ENCODE measurements at places on chromosomes 13 and 19.

DNA sequence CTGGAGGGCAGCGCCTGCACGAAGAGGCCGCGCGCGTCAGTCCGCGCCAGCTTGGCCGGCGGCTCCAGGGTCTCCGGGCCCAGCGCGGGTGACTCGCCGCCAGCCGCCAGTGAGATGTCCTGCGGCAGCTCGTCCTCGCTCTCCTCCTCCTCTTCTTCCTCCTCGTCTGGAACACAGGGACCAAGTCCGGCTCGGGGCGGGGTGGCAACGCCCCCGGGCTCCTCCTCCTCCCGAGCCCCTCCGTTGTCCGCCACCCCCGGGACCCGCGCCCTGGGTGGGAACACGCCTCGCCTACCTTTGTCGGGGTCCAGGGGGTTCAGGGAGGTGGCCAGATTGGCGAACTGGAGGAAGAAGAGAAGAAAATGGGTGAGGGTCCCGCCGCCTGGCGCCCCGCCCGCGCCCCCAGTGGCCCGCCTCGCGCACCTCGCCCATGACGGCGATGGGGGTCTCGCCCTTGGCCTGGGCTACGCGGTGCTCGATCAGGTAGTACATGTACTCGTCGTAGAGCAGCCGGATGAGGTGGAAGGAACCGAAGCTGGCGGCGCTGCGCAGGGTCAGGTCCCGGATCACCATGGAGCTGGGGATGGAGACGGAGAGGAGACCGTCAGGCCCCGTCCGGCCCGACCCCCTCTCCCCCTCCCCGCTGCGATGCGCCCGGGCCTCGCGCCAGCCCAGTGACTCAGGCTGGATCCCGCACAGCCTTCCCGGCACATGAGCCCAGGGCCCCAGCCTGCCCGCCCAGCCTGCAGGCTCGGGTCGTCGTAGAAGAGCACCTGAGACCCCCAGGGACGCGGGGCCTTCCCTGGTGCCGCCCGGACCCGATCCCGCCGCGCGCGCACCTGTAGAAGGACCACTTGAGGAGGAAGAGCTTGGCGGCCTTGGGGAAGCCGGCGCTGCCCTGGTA, 10.6 kb downstream of the DCAF15 start:
- no peak for DNase-seq

DNA sequence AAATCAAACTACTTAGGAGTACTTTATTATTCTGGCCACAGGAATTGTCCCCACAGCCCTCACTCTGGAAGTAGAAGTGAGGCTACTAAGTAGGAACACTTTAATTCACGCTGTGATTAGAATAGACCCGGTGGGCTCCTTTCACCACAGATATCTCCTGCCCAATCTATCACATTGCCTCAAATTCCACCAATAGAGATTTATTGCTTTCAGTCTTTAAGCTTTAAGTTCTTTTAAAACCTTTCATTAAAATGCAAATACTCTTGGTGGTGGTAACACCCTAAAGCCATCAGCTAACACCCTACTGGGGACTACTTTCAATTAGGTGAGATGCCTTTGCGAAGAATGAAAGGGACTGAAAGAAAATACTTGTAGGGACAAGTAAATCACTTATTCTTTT, 181.9 kb downstream of the DACH1 start:
- no peak for DNase-seq

- no peak for DNase-seq
Observed at GRCh38 chr13:23081220-23081619, 99.6 kb upstream of the SGCG start.

DNA sequence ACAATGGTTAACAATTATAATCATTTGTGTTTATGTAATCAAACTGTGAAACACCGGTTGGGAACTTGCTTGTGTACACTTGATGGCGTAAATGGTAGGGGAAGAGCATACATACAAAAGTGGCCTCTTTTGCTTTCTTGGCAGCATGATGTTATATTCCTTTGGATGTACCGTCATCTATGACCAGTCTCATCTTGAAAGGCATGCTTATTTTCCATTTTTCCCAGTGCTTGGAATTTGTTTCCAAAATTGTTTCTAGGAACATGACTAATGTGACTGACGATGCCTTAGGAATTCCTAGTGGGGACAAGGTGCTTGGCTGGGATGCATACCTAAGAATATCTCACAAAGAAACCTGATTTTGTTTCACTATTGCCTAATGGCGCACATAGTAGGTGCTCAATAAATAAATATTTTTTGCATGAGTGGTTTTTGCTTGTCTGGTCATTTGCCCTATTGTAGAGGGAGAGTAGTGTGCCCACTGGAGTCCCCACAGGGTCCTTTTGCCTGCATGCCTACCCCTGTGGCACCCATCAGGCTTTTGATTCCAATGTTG, 45.5 kb downstream of the SAE1 start:
- DNase-seq, result no peak

- no peak for DNase-seq
Observed at GRCh38 chr13:60402022-60402421, 5.0 kb downstream of the TDRD3 start.

DNA sequence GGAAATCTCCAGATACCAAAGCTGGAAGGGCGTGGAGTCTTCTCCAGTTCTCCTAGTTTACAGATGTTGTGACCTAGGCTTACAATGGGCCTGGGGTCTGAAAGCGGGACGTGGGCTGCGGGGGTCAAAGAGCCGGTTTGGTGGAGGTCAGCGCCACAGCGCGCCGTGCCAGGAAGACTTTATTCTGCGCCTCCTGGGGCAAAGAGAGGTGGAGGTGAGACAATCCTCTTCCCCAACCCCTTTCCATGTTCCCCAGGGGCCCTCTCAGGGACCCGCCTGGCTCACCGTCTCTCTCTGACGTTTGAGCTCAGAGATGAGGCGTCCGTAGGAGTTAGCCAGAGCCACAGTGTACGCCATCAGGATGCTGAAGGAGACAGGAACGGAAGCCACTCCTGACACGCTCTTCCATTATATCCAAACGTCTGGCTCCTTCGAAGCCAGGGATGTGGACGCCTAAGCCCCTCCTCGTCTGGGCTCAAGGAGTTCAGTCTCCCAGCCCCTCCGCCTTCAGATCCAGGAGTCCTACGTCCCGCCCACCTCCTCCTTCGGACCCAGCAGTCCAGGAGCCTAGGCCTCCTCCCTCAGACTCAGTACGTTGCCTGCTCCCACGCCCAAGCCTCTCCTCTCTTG, 776 bp upstream of the LENG1 start:
- peak; percentile 22 for DNase-seq

GRCh38 chr19:5588906-5589676, 21.3 kb upstream of the TINCR start:
- DNase-seq, result no peak

- DNase-seq, result peak; percentile 82
Observed at GRCh38 chr19:10543420-10544241, at the start of gene ATG4D. Gene ATG4D, plus strand, starts transcription at chr19:10543904. Its CDS starts 187 bp downstream, at chr19:10544091.

DNA sequence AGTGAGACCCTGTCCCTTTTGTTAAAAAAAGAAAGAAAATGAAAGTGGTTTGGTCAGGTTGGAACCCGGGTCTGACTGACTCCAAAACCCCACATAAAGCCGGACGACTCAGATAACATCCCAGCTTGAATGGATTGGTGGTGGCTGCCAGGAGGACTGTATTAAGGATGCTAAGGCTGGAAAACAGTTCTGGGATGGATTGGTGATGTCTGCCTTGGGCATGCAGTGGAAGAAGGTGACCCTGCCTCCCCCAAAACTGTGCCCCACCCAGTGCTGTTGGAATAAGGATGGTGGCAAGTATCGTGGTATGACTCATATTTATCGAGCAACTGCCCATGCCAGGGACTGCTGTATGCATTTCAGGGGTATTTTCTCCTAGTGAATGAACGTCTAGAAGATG, 18.5 kb upstream of the COLGALT1 start:
- no peak for DNase-seq

GRCh38 chr13:106573868-106574267, 5.9 kb upstream of the ARGLU1 start:
- DNase-seq, result no peak

DNA sequence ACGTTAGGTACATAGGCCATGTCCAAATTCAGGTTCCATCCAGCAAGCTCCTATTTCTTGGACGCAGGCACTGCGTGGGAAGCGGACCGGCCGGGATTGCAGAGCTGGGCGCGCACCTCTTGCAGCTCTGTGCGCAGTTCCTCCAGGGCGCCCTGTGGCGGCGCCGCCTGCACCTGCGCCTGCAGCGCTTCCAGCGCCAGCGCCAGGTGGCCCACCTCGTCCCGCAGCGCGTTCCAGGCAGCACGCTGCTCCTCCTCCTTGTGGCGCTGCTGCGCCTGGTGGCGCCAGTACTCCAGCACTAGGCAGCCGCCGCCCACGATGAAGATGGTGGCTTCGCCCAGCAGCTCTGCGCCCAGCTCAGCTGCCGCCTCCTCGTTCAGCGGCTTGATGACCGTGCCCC, 31.1 kb downstream of the OPA3 start:
- no peak for DNase-seq

DNA sequence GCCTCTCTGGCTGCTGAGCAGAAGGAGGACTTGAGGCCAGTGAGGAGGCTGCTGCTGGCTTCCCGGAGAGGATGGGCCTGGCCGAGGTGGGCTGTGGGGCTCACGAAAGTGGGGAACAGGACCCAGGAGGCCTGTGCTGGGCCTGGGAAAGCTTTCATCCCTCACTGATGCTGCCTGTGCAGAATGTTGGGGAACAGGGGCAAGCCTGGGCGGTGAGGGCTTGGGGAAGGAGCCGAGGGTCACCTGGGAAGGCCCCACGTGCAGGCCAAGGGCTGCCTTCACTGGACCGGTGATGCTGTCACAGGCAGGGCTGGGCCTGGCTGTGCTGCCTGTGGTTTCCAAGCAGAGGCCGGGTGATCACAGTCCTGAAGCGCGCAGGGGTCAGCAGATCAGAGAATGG, 9.4 kb downstream of the AP1M1 start:
- DNase-seq, result no peak

DNA sequence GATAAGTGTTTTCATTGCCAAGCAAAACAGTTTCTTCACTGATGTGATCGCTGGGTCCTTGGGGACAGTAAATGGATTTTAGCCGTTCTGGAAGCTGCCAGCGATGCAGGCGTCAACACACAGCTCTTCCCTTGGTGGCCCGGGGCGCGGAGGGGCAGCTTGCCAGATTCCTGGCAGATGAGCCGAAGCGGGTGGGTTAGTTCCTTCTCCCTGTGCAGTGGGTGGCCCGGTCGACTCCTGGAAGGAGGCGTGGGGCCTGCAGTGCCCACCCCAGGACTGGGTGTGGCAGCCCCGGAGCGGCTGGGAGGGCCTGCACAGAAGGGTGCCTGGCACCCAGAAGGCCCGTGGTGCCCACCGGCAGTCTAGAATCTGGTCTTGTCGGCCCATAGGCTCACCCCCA, 69.0 kb downstream of the KDM4B start:
- no peak for DNase-seq

DNA sequence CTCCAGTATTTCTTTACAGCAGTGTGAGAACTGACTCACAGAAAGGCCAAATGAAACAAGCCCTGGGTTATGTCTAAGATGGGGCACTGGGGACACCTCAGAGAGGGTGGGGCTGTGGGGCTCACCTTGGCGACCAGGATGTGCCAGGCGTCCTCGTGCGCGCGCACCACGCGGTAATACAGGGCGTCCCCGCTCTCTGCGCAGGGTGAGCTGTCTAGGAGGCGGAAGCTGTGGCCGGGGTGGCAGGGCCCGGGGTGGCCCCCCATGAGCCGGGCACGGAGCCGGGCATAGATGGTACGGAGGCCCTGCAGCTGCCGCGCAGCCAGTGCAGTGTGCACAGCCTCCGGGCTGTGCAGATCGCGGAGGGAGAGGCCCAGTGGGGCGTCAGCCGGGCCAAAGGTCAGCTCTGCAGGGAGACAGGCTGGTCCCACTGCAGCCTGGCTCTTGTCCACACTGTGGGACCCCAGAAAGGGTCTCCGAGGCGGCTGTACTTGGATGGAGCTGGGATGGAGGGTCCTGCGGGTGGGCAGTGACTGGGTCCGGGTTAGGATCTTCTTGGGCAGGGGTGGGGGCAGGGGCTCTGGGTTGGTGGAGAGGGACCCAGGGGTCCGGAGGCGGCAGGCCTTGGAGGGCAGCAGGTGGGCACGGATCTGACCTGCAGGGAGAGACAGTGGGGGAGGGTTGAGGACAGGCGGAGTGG, 3.4 kb downstream of the PEAK3 start:
- no peak for DNase-seq

- DNase-seq, result no peak
Observed at GRCh38 chr13:99033814-99034213, 56.0 kb upstream of the DOCK9 start.

- no peak for DNase-seq
Observed at GRCh38 chr13:75763512-75763911, 127.4 kb downstream of the LMO7 start.

DNA sequence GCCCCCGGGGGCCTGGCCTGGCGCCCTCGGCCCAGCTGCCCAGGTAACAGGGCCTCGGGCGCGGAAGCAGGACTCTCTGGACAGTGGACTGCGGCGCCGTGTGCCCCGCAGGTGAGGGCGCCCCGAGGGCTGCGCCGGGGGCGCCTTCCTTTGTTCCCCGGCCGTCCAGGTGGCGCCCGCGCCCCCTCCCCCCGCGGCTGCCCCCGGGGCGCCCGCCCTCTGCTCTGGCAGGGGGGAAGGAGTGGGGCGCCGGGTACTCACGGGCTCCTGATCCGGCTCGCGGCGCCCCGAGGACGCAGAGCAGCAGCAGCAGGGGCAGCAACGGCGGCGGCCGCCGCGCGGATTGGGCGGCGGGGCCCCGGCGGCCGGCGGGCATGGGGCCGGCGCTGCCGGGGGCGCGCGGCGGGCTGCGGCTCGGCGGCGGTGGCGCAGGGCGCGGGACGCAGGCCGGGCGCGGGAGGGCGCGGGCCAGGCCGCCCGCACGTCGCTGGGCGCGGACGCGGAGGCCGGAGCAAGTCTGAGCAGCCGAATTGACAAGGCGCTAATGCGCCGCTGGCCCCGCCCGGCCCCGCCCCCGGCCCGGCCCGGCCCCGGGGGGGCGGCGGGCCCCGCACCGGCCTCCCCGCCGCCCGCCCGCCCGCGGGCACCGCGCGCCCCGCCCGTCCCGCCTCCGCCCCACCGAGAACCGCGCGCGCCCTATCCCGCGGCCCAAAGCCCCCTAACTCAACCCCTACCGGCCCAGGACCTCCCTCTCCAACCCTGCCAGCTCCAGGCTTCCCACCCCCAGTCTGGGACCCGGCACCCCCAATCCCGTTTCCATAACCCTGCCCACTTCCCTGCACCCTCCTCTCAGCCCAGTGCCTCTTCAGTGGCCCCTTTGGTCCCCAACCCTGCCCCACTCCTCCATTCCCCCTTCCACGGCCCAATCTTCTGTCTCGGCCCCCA, at the start of gene CRLF1:
Gene CRLF1, minus strand, starts transcription at position 519 of the 945 bp plus-strand sequence. Its CDS starts 143 bp downstream, at position 376.
- no peak for DNase-seq

- no peak for DNase-seq
Observed at GRCh38 chr19:57947088-57947418, 453 bp downstream of the ZNF256 start.

GRCh38 chr19:45526143-45526542, 18.9 kb downstream of the VASP start:
- DNase-seq, result no peak
